ENCODE measurements at places on chromosomes 5 and 9.

GRCh38 chr9:122580360-122580759 is 2.8 kb downstream of the OR1L8 start:
- no peak for DNase-seq

DNA sequence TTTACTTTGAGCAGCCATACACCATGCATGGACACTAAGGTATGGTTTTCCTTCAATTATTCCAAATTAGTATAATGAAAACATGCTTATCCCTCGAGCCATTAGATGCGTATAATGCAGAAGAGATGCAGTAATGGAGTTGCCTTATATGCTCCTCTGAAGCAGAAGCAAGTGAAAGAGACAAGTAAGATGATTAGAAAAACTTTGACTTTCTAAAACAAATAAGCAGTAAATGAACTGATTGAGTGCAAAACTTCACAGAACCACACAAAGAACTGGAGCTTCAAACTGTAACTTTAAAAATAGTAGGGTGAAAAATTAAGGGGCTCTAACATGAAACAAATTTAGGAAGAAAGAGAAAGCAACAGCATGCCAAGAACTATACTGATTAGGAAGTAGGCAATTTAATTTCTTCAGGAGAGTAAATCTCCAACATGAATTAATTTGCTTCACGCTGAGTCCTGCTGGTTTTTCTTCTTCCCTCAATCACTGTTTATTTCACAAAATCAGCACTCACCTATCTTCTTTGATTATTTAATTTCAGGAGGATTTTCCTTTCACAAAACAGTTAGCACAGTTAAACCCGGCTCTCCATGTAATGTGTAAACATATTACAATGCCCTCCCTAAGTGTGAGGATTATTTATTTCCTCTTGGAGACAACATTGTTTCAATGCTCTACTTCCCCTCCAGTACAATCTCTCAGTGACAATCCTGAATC is 90.3 kb upstream of the PAM start:
- DNase-seq: no peak

DNA sequence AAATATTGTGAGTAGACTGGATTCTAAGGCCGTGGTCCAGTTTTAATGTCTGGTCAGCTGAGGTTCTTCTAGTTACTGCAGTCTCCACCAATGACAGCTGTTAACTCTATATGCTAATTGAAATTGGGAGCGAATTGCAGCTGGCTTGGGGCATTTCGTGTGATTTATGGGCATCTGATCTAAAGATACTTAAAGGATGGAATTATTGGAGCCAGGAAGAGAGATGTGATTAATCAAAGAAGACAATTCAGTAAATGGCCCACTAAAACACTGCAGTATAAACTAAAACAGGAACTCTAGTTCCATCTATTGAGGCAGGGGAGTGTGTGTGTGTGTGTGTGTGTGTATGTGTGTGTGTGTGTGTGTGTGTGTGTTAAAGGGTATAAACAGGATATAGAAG is 157.5 kb upstream of the IQGAP2 start:
- no peak for DNase-seq

DNA sequence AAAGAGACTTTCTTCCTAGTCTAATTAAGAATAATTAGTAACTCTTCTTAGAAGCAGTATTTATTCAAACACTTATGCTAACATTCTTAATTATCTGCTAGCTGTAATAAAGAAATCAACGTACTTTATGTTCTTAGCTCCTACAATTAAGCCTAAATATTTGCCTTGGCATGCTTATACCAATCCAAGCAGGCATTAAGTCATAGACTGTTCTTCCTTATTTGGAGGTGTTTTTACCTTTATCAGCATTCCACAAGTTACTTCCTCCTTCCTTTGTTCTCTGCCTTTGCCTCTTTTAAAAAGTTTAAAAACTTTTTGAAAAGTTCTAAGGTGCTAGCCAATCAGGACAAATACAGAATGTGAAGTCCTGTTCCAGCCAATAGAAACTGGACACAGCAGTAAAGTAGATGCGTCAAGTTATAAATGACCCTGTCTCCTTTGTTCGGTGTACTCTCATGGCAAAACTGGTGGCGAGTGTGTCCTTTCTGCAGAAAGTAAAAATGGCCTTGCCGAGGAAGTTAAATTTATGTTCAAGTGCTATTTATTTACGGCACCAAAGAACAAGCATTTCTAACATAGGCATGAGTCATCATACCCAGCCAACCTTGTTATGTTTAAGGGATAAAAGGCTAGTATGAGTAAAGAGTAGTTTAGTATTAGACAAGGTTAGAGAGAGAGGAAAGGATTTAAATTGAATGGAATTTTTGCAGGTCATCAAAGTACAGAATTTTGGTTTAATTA is 58.6 kb downstream of the GPBP1 start:
- no peak for DNase-seq

DNA sequence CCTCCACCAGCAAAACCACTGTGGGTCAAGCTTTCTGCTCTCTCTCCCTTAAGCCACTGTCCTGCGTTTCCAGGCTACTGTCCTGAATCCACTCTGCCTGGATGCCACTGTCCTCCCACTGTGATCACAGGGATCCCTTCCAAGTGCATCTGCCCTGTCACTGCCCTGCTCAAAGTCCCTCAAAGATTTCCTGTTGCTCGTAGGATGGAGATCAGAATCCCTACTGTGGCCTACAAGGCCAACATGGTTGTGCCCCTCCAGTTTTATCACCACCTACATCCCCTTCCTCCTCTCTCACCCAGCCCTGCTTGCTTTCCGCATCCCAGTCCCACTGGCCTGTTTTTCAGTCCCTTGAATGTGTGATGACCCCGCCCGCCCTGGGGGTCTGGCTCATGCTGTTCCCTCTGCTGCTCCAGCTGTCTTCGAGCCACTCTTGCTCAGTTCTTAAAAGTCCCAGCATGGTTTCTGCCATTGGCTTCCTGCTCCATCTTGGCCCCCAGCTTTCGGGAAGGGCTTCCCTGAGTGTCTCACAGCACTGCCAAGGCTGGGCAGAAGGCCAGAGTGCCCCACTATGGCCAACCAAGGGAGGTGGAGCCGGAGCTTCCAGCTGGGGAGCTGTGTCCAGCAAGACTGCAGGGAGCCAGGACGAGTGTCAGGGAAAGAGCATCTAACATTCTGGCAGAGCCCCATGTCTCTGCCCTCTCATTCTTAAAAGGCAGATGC is 12.9 kb upstream of the FRRS1L start:
- DNase-seq: no peak

- DNase-seq: no peak
These were observed 52.0 kb downstream of the ITGA2 start for GRCh38 chr5:53041071-53041692.

- no peak for DNase-seq
These were observed 454.5 kb downstream of the HINT1 start for GRCh38 chr5:130710596-130710995.

DNA sequence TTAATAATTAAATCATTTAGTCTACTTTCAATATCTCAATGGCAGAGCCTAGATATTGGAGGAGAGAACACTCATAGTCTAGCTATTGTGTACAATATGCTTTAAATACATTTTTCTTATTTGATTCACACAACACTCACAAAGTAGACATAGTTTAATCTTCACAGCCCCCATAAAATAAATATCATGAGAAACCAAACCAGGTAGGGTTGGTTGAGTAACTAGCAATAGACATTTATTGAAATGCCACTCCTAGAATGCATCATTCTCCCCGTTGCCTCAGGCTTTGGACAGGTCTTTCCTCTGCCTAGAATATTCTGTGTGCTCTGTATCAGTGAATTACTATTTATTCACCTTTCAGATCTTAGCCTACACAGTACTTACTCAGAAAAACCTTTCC is 141.9 kb downstream of the CEMIP2 start:
- DNase-seq: no peak

GRCh38 chr5:1020452-1020961 is 11.9 kb downstream of the NKD2 start:
- no peak for DNase-seq

GRCh38 chr5:18876565-18876964 is 1111.4 kb downstream of the CDH18 start:
- no peak for DNase-seq

DNA sequence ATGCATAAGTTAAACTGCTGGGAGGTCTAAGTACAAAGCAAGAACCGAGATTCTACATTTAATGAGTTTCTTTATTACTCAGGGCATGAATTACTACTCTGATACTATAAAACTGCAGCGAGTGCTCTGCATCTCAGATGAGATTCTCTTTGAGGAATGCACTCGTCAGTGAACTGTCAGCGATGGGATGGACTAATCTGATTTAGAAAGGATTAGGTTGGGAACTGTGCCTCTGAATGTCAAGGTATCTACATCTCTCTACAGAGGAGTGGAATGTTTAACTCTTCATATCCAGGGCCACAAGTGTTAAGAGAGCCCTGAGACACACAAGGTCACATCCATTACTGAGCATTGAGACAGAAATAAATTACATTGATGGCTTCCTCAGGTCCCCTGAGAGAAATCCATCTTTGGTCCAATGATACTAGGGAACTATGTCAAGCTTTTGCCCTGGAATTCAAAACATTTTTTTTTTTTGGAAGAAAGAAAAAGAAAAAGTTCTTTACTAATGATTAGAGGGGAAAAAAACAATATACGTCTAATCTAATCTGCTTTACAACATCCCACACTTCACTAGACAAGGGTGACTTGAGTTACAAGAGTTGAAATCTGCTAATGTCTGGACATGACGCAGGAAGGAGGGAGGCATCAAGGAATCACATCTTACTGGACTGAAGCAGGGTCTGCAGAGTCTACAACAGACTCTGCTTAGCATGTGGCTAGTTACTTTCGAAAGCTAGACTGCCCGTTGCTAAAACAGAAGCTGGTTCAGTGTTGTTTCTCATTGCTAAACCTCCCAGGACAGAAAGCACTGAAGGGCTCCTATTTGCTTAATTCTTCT is 270.0 kb upstream of the TLE4 start:
- DNase-seq: no peak

DNA sequence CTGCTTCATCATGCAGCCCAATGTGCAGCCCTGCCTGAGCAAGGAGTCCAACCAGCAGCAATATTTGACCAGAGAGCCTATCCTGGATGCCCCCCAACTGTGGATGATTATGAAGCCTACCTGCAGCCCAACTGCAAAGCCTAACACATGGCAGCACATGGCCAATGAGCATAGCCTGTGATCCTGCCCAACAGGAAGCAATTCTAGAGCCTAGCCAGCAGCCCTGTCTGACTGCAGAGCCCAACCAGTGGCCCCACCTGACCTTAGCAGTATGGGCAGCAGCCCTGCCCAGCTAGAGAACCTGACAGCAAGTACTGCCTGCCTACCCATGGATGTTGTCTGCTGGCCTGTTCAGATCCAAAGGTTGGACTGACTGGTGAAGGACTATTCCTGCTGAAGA is 97.3 kb upstream of the SH3GL2 start:
- no peak for DNase-seq

GRCh38 chr9:88990041-88990728 is 1.1 kb upstream of the S1PR3 start:
- DNase-seq: no peak

DNA sequence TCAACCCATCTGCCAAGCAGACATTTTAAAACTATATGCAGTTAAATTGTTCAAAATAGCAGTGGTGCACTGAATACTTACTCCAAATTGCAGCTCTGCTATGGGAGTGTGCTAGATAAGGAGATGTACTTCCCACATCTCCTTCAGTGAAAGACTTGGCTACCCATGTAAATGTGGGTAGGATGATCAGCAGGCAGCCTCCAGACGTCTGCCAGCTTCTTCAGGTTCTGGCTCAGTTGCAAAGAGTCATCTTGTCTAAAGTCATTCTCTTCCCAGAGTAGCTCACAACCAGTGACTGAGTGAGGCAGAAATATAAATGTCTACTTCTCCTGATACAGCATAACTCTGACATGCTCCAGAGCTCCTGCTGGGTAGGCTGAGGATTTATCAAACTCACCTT is 1050.0 kb upstream of the CDH10 start:
- DNase-seq: no peak

- DNase-seq: no peak
These were observed 1.3 kb downstream of the ZNF131 start for GRCh38 chr5:43121913-43122484.

- no peak for DNase-seq
These were observed 47.2 kb downstream of the GTF3C4 start for GRCh38 chr9:132717326-132717945.

DNA sequence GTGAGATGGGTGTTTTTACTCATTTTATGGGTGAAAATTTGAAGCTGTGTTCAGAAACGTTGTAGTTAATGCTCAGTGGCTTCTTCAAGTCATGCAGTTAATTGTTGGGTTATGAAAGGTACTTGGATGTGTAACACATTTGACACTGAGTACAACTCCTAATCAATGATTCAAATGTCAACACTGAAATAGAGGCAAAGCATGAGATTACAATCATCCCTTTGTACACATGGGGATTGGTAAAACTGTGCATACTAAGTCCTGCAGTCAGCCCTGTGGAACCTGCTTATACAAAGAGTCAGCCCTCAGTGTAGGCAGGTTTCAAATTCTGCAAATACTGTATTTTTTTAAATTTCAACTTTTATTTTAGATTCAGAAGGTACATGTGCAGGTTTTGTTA is 3.3 kb downstream of the ABLIM3 start:
- DNase-seq: no peak

- no peak for DNase-seq
These were observed 68.0 kb downstream of the RIC1 start for GRCh38 chr9:5696884-5697283.

- no peak for DNase-seq
These were observed 512.7 kb upstream of the PAPPA start for GRCh38 chr9:115640887-115641286.

GRCh38 chr9:123326187-123326586 is 29.8 kb upstream of the CRB2 start:
- DNase-seq: no peak

- no peak for DNase-seq
These were observed 12.6 kb downstream of the CAVIN4 start for GRCh38 chr9:100590481-100590880.

DNA sequence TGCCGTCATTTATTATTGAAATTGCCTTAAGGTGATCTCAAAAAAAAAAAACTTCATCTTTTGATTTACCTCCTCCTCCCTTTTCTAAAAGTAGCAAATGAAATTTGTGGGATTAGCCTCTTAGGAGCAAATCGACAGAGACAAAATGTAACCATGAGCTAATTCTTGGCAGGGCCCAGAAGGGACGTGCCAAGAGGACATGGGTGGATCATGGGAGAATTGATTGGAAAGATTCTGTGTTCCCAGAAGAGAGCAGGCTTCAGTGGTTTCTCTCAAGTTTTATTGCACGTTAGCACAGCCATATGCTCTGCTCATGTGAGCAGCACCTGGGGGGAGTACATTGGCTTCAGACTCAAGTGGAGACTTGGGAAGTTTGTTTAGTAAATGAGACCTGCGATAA is 394.6 kb downstream of the ELAVL2 start:
- DNase-seq: no peak

DNA sequence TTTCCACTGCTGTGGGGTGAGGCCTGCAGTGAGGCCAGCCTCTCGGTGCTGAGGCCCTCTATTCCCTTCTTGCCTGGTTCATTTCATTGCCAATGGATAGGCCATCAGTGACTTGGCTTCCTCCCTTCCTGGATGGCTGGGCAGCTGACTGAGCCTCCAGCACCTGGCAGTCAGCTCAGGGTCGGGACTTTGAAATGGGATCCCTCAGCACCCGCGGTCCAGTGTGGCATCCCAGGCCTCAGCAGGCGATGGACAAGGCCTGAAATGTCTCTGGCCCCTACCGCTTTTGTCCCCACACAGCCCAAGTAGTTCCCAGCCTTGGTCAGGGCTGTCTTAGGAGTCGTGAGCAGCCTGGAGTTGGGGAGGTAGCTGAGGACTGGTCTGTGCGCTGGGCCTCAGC is 17.2 kb downstream of the NDST1 start:
- DNase-seq: no peak

- DNase-seq: no peak
These were observed 111.8 kb downstream of the EFNA5 start for GRCh38 chr5:107558823-107559375.

Measured in NCI-H2081 treated with DMSO at 0.1 percent for 48 hours (cell line).